ENCODE measurements at places on chromosomes 6 and 20. TPM values are rescaled to one million over a fixed set of nuclear protein-coding genes. Genes with fewer than 3 reads are reported as not detected.

- 0 out of 2 replicates have a peak, but pooled peaks cover 5% of the 10 kb centered on the region for H3K36me3 ChIP-seq
- no peak overlapping the region for H3K4me3 ChIP-seq
- no peak overlapping the region for H3K27ac ChIP-seq
- H3K27me3 ChIP-seq: peaks cover 67% of the 10 kb centered on the region
- peaks cover 16% of the 10 kb centered on the region for H3K4me1 ChIP-seq
Measured at GRCh38 chr20:21515300-21516179, 1.7 kb upstream of the NKX2-2 start.

DNA sequence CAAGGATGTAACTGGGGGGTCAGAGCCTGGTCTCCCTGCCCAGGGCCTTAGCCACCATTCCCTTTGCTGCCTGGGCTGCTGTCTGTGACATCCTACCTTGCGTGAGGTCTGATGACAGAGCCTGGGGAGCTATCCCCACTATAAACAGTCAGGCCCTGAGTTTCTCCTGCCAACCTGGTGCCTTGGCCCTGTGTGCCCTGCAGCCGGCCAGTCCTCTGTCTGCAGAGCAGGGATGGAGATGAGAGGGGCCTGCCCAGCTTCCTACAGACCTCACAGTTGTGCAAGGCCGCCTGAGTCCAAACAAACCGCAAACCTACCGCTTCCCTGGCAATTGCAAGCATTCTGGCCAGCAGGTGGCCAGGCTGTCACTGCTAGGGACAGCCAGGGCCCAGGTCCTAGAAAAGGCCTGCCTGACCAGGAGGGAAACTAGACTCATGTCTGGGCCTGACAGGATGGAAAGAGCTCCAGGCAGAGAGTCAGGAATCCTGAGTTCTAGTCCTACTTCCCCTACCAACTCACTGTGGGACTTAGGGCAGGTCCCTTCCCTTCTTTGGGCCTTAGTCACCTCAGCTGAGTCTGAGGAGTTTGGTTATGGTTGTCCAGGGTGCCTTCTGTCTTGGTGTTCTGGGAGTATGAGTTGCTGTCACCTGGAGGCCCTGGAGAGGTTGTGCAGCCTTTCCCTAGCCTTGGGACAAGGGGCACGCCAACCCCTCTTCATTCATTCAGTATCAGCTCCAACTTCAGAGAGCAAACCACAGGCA lies 86.2 kb downstream of the VEGFA start:
- H3K27me3 ChIP-seq: peaks cover 4% of the 10 kb centered on the region
- no peak overlapping the region for H3K27ac ChIP-seq
- no peak for DNase-seq
- peaks cover 33% of the 10 kb centered on the region for H3K4me1 ChIP-seq

DNA sequence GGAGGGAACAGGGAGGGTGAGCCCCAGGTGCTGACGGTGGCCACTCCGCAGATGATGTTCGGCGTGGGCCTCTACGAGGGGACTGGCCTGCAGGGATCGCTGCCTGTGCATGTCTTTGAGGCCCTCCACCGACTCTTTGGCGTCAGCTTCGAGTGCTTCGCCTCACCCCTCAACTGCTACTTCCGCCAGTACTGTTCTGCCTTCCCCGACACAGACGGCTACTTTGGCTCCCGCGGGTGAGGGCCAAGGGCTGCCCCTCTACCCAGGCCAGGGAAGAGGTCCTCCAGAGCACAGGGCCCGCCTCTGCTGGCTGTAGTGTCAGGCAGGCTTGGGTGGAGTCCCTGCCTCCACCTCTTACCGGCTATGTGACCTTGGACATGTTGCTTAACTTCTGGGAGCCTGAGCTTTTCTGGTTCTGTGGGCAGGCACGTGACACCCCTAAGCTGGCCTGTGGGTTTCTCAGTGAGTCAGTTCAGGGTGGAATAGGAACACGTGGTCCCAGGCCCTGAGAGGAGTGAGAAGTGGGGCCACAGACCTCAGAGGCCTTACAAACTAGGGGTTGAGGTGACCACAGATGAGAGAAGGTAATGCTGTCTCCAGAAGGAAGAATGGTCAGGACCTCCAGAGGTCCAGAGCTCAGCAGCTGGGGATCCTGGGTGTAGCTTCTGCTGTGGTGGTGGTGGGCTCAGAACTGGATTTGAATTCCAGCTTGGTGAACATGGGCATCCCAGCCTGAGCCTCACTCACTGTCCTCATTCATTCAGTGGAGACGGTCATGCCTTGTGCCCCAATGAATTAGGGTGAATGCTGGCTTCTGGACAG lies 11.9 kb downstream of the PCIF1 start:
- H3K4me3 ChIP-seq: peak overlapping the region; percentile 24
- H3K4me1 ChIP-seq: peaks cover 14% of the 10 kb centered on the region
- peaks cover 32% of the 10 kb centered on the region for H3K36me3 ChIP-seq
- DNase-seq: peak; percentile 71
- peaks cover 9% of the 10 kb centered on the region for H3K27me3 ChIP-seq
- peak overlapping the region; percentile 82 for H3K27ac ChIP-seq

GRCh38 chr6:52550014-52550575 lies 26.8 kb downstream of the TRAM2 start:
- DNase-seq: no peak
- peaks cover 4% of the 10 kb centered on the region for H3K27me3 ChIP-seq
- peak overlapping the region; percentile 49 for H3K4me3 ChIP-seq
- H3K36me3 ChIP-seq: peaks cover 54% of the 10 kb centered on the region

C20orf144 gene
- total RNA-seq: 0.17 TPM
